ENCODE measurements at places on chromosomes 16 and 17.

DNA sequence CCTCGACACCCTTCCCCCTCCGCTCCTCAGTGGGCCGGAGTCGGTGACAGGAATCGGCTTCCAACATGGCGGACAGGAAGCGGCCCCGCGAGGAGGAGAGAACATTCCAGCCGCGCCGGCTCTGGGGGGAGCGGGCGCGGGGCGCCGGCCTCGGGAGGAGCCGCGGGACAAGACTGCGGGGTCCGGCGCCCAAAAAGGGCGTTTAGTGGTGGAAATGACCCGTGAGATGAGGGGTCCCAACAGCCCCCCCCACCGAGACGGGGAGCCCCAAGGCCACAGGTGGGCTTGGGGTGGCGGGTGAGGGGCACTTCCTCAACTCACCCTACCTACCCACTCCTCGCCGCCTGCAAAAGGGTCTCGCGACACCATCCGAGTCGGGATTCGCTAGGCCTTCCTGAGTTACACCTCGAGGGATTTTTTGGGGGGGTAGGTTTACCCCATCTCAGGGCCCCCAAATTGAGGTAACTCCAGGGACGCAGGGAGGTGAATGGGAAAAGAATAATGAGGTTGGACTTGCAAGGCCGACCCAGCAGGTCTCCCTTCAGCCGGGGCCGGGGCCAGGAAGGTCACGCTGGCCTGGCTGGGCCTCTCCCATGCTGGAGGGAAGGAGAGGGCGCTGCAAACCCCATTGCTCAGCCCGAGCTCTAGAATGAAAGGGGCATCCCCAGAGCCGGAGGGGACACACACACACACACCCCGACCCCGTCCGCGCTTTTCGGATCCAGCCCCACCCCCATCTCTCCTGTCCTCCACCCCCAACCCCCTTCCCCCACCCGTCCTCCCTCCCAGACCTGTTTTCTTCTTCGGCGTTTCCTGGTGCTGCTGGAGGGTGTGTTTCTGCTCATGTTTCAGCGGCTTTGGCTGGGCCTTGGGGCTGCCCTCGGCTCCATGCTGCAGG, 707 bp downstream of the NUFIP2 start:
- DNase-seq = peak; percentile 66

DNA sequence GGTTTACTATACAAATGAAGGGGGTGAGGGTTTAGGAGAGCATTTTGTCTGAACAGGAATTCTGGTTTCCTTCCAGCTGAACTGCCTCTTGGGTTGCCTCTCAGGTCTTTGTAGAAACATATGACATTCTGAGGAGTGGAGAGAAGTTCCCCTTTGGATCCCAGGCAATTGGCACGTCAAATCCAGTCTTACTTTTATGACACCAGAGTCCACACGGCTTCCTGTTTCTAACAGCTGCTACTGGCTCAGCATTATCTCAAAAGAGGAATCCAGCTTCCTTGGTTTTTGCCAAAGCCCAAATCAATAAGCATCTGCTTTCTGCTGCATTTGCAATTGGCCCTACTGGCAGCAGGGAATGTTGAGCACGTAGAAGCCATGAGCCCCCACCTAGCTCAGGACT, 97.6 kb upstream of the FAM20A start:
- no peak for DNase-seq

DNA sequence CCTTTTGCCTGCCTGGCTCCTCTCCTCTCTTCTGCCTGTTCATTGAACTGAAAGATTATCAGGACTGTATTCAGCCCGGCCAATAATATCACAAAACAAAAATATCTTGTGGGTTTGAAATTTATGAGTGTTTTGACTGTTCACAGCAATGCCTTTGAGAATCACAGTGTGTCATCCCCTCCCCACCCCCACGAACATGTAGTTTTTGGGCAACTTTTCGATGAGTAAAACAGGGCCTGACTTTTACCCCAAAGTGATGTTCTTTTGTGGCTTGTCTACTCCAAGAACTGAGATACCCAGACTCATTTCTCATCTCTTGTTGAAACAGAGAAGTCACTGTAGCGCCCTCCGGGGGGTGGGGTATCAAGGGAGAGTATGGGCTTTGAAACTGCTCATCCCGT, 675.7 kb downstream of the WWOX start:
- DNase-seq = no peak

- no peak for DNase-seq
These were observed 55.1 kb downstream of the RPTOR start for GRCh38 chr17:80599546-80600305.

DNA sequence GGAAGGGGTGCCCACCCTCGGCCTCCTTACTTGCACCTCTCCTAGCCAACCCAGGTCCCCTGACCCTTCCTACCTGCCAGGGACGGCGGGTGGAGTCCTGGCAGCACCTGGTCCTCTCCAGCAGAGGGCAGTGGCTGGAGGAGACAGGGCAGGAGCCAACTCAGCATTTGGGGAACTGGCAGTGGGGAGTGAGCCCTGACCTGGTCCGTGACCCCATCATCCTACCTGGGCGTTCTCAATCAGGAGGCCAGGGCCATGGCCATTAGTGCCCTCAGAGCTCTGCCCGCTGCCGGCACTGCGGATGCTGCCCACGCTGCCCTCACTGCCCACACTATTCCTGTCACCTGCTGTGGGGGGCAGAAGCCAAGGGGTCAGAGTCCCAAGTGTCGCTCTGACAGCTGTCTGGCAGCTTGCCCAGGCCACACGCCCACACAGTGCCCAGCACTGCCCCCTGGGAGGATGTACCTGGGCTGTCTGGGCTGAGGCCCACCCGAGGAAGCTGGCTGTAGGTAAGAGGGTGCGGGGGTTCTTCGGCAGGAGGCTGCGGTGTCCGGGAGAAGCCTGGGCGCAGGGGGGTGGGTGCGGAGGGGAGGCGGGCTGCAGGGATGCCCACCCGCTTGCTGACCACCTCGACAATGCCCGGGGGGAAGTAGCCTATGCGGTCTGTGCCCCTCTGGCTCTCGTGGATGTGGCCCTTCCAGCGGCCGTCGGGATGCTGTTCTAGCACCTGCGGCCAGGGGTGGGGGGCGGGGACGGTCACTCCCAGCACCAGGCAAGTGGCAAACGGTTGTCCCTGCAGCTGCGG, 10.8 kb downstream of the CASKIN2 start:
- DNase-seq = no peak

DNA sequence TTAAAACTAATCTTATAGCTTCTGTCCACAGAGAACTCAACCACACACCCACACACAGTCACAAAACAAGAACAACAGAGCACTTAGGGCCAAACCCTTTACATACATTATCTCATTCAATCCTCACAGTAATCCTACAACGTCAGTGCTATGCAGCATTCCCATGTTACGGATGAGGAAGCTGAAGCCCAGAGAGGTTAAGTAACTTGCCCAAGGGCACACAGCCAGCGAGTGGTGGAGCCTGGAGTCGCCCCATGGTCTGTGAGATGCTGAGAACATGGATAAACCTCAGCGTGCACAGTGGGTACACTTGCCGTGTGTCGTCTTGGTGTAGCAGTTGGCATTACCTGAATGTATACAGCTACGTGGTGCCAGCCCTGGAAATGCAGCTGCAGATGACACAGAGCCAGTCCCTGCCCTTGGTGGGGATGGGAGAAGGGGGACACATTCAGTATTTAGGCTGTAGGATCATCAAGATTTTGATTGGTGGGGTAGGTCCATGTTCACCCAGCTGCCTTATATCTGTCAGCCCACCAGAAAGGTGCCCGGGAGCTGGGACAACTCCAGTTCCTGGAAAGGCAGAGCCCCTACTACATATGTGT, 177.0 kb downstream of the IRF8 start:
- DNase-seq = no peak
